GDM1 (cell line): ENCODE measurements at places on chromosomes 5 and 9.

- no peak for DNase-seq
Observed at GRCh38 chr5:176381979-176382378, 6.4 kb downstream of the NOP16 start.

- DNase-seq, result no peak
Observed at GRCh38 chr5:91126888-91127287, 256.2 kb downstream of the ARRDC3 start.

DNA sequence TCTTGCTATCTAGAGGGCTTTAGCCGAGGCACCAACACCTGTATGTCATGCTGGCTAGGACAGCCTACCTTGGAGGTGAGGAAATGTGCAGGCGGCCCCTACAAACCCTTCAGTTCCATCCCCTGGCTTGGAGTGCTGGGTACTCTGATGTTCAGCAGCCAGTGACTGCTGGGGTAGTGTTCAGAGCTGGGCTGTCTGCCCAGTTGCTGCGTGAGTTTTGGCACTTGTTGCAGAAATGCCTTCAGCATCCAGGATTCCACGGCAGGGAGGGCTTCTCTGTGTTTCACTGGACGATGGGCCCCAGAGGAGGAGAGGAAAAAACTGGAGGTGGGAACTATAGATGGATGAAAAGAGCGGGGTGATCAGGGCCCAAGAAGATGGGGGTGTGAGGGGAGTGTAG, 10.4 kb downstream of the SWI5 start:
- DNase-seq, result no peak

- no peak for DNase-seq
Observed at GRCh38 chr5:67807439-67807888, 408.1 kb upstream of the PIK3R1 start.

- no peak for DNase-seq
Observed at GRCh38 chr9:112007575-112008240, 111.1 kb downstream of the UGCG start.

DNA sequence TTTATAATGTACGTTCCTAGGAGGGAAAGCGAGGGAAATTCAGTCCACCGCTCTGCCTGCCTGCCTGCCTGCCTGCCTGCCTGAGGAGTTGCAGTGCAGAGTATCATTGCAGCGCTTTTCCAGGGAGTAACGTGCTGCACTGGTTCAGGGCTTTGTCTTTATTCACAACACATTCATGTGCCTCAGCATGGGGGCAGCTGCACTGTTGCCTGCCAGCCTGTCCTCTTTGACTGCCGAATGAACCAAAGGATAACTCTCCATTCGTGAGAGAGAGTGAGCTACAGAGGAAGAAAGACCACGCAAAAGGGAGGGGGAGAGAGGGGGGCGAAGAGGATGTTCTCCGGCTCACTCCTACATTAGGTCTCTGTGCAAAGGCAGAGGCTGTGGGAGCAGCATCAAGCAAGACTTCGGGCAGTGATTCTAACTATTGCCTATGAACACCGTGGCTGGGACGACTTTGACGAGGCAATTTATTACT, 791.2 kb downstream of the MAT2B start:
- no peak for DNase-seq

DNA sequence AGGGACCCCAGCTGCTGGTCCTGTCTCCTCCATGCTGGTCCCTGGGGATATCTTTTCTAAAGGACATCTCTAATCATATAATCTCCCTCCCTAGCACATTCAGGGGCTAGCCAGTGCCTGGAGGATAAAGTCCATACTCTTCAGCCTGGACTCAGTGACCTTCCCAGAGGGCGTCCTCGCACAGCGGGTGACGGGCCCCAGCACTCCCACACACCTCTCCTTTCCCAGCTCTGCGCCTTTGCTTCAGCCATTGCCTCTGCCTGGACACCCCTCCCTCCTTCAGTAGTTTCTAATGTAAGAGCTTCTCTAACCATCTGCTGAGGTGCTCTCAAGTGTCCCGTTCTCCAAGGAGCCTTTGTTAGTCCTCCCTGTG, 15.2 kb upstream of the TNIP1 start:
- no peak for DNase-seq

DNA sequence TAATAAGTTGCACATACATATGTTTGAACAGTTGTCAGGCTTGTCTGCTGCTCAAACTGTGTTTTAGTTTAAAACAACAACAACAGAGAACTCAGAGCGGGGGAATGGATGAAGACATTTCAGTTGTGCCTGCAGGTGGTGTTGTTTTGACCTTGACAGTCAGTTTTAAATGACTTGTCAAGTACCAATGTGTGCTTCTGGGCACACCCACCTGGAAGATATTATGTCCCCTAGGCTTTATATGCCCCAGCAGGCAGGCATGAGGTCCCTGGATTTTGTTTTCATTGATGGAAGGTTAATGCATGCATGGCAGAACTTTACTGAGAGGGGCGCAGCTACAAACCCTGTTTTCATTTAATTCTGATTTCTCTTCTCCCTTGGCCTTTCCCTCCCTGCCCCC, 84.6 kb downstream of the AOPEP start:
- DNase-seq, result no peak

- no peak for DNase-seq
Observed at GRCh38 chr5:15966066-15966640, 213.4 kb downstream of the MARCHF11 start.

DNA sequence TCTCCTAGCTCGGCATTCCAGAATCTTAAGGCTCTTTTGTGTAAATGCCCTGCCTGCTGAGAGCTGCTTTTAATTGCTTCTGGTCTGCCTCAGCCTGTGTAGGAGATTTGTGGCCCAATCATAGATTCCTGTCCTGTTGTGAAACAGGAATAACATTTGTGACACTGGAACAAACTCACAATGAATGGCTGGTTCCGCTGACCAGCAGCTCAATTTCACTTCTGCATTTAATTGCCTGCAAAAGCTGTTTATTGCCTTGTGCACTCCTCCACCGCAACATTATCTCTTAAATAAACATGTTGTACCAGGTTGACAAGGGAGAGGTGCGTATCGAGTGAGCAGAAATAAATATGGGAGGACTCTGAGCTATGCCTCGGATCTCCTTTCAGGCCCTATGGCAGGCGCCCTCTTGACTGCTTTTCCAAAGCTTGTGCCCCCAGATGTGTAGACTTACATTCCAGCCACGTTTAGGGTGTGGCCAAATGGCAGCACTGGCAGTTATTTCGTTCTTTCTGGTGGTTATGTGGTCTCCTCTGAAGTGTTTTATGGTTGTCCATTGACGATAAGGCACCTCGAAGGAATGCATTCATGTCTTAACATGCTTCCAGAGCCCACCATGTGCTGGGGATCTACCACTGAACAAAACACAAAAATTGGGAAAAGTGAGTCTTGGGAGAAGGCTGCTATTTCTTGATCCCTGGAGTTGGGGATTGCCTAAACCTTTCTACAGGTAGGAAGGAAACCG, 58.1 kb downstream of the DMRT1 start:
- DNase-seq, result no peak

- no peak for DNase-seq
Observed at GRCh38 chr5:147906326-147907095, at the start of gene C5orf46. Gene C5orf46, minus strand, starts transcription at chr5:147906538. Its CDS starts 37 bp downstream, at chr5:147906501.

GRCh38 chr5:103355579-103355978, 97.0 kb downstream of the MACIR start:
- DNase-seq, result no peak

DNA sequence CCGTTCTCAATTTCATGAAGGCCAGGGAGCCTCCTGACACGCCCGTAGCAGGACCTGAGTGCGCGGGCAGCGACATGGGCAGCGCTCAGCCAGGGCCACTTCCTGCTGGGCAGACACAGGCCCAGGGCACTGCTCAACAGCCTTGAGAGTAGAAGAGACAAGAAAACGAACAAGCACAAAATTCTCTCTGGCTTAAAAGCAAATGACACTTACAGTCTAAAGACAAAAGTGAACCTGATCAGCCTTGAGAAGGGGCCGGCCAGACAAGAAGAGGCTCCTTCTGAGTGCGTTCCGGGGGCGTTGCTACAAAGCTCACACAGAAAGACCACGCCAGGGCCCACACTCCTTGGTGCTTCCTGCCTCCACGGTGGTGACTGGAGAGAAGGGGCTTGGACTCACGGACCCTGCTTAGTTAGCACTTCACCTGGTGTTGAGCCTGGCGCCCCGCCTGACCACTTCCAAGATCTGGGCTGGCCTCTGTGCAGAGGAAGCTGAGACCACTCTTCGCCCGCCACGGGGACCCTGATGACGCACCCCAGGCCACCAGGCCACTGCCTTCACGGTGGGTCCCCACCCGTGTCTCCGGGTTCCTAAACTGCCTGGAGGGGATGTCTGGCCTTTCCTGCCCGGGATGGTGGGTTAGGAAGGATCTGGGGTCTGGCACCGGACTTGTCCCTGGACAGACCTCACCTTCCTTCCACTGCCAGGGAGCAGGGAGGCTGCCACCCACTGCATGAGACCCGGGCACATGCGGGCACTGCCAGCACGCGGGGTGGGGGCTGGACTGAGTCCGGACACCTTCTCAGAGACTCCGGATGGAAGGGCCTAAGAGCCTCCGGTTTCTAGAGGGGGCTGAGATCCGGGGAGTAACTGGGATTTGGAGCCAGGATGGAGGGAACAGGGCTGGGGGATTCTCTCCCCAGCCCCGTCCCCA, 1.3 kb downstream of the SLC12A7 start:
- no peak for DNase-seq

DNA sequence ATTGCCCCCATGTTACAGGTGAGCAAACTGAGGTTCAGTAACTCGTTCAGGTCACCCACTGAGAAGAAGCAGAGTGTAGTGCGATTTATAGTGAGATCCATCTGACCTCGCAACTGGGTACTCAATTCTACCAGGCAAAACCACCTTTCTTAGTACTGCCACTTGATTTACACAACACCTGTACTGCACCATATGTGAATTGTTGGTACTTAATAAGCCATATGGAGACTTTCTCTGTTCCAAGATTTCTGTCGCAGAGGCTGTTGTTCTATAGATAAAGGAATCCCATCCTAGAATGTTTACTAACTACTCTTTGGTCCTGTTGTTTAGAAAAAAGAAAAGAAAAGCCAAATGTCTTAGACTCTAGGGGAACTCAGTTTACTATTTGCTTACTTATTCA, 287.5 kb downstream of the KCTD16 start:
- no peak for DNase-seq

- DNase-seq, result no peak
Observed at GRCh38 chr5:1950708-1951103, 68.0 kb upstream of the IRX4 start.

GRCh38 chr9:131809941-131810344, 70.1 kb upstream of the RAPGEF1 start:
- no peak for DNase-seq

- DNase-seq, result no peak
Observed at GRCh38 chr5:14452685-14453454, 128.7 kb upstream of the OTULINL start.

- DNase-seq, result no peak
Observed at GRCh38 chr5:59041355-59041754, 458.5 kb downstream of the RAB3C start.

GRCh38 chr5:111469293-111469896, 42.9 kb downstream of the STARD4 start:
- DNase-seq, result no peak

- no peak for DNase-seq
Observed at GRCh38 chr5:2751592-2752021, at the start of gene IRX2. Gene IRX2, minus strand, starts transcription at chr5:2751677. Its CDS starts 264 bp downstream, at chr5:2751413.

DNA sequence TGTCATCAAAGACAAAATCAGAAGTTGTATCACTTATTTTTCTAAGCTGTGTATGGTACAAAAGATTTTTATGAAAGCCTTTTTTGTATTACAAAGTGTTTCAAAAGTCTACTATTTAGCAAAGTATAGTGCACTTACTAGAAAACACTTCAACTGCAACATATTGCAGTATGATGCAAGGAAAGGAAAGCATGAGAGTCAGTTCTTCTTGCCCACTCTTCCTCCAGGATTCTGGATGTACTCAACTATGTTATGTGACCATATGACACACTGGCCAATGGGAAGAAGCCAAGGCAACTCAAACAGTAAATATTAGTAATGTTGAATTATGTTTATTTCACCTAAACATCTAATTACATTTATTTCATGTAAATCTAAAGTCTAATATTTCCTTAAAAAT, 49.5 kb upstream of the TYRP1 start:
- no peak for DNase-seq

GRCh38 chr5:91888810-91889209, 505.7 kb upstream of the ARRDC3 start:
- no peak for DNase-seq

- no peak for DNase-seq
Observed at GRCh38 chr5:116292321-116292720, 207.5 kb downstream of the COMMD10 start.

DNA sequence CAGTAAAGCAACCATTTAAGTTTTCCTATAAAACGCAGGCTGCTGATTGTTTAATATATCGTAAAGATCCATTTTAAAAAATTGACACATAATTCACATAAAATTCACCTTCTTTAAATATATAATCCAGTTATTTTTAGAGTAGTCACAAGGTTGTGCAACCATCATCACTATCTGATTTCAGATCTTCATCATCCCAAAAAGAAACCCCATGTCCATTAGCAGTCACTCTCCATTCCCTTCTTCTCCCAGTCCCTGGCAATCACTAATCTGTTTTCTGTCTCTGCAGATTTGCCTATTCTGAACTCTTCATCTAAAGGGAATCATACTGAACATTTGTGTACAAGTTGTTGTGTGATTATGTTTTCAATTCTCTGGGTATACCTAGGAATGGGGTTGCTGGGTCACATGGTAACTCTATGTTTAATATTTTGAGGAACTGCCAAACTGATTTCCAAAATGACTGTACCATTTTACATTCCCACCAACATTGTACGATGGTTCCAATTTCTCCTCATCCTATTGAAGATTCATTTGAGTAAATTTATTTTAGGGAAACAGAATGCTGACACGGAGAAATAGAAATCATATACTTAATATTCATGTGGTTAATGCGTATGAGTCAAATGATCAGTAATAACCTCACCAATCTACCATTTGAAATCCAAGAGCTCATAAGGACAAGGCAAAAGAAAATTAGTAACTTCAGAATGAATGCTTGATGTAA, 57.8 kb upstream of the PLPP1 start:
- no peak for DNase-seq

DNA sequence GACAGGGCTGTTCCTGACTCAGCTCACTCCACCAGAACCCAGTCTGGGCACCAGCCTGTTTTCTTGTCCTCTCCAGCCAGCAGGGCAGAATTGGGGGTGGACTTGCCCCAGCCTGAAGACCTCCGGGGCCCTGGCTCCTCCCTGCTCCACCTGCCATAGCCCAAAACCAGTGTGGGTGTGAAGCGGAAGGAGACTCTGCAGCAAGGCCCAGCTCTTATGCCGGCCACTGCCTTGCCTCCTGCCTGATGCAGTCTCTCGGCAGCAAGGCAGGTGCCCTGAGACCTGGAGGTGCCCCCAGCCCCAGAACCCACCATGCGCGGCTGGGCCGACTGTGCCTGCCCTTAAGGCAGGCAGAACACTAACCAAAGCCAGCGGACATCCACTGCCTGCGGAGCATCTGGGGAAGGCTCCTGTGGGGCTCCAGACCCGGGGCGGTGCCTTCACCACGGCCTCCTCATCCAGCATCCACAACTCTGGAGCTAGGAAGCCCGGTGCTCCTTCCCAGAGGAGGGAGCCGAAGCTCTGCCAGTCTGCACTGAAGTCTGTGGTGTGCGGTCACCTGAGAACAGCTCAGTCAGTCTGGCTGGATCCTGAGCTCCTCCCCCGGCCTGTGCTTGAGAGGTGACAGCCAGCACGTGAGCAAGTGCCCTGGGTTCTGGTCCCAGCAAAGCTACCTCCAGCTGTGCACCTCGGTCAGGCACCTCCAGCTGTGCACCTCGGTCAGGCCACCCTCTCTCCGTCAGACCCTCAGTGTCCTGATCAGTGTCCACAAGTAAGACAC, 116.7 kb downstream of the ADAMTS2 start:
- no peak for DNase-seq

GRCh38 chr5:168614661-168615060, 35.5 kb upstream of the PANK3 start:
- DNase-seq, result no peak

- no peak for DNase-seq
Observed at GRCh38 chr9:114830546-114830945, 24.7 kb upstream of the TNFSF15 start.
